ENCODE measurements at places on chromosomes 11 and 22.

GRCh38 chr11:95360377-95361075 is 129.5 kb upstream of the SESN3 start:
- no peak for DNase-seq

DNA sequence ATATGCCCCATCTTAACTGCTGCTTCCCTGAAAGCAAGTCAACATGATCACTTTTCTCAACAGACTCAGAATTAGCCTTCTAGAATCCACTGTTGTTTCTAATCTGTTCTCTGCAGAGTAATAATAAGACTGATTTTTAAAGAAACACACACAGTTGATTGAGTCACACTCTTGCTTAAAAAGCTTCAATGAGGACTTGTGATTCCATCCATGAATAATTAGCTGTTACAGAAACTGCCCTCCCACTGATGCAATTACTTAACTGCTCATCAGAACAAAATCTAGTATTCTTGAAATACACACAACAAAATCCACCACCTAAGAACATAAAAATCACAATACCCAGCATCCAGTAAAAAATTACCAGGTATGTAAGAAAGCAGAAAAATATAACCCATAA is 100.5 kb upstream of the TIMP3 start:
- DNase-seq: no peak

DNA sequence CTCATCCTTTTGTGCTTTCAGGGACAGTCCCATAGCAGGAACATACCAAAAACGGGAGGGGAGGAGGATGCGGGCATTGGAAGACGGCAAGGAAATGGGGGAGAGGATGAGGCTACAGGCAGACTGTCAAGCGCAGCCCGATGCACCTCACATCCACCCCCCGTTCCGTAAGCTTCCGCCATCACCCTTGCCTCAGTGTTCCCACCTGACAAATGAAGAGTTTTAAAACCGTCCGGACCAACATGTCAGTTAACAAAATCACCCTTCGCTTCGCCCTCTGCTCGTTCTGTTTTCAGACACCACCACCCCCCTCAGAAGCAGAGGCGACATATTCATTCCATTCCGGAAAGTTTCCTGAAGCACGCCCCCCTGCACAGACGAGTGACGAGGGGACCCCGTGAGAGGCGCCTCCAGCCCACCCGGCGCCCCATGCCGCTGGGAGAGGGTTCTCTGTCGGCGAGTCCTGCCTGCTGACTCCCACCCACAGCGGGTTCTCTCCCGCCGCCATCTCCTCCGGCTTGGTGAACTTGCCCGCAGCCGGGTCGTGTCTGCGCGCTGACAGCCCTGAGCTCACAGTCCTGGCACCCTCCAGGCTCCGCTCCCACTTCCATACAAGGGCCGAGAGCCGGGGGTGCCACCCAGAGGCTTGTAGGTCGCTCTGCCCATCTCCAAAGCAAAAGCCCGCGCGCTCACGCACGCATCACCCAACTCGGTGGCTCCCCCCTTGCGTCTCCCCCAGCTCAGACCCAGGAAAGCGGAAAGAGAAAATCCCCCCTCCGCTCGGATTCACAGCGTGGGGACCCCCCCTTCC is 1.5 kb downstream of the IGSF9B start:
- peak; percentile 22 for DNase-seq

DNA sequence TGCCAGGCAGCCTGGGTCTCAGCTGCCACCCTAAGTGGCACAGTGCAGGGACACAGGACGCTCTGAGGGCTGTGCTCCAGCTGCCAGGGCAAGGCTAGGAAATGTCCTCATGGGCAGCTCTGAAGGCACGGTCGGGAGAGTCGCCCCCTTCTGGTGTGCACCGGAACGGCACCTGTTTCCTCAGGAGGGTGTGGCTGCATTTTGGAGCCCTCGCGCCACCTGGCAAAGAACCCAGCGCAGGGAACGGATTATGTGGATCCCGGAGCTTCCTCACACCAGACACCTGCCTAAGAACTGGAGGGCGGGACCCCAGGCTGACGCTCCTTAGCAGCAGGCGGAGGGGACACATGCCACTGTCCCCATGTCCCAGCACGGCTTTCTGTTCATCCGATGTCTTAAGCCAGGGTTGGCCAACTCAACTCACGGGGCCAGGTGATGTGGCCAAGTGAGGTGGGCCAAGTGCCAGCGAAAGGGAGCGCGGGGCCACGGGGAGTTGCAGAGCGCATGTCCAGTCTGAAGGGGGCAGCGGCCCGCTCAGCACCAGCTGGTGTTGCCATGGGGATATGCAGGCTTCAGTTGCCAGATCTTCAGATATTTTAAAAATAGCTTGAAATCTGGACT is 5.1 kb upstream of the SLC22A8 start:
- peak; percentile 10 for DNase-seq

DNA sequence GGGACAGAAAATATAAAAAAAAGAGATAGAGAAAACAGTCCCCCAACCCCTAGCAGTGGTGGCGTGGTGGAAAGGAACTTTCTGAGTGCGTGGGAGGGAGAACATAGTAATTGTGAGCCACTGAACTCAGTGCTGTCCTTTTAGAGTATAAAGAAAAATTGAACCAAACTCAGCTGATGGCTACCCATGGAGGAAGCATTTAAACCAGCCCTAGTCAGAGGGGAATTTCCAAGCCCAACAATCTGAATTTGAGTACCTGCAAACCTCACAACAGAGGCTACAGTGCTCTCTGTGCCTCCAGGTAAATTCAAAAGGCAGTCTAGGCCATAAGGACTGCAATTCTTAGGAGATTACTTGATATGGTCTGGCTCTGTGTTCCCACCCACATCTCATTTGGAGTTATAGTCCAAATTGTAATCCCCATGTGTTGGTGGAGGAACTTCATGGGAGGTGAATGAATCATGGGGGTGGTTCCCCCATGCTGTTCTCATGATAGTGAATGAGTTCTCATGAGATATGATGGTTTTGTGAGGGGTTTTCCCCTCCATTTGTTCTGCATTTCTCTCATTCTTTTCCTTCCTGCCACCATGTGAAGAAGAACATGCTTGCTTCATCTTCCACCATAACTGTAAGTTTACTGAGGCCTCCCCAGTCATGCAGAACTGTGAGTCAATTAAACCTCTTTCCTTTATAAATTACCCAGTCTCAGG is 687.8 kb downstream of the FAM181B start:
- DNase-seq: no peak

DNA sequence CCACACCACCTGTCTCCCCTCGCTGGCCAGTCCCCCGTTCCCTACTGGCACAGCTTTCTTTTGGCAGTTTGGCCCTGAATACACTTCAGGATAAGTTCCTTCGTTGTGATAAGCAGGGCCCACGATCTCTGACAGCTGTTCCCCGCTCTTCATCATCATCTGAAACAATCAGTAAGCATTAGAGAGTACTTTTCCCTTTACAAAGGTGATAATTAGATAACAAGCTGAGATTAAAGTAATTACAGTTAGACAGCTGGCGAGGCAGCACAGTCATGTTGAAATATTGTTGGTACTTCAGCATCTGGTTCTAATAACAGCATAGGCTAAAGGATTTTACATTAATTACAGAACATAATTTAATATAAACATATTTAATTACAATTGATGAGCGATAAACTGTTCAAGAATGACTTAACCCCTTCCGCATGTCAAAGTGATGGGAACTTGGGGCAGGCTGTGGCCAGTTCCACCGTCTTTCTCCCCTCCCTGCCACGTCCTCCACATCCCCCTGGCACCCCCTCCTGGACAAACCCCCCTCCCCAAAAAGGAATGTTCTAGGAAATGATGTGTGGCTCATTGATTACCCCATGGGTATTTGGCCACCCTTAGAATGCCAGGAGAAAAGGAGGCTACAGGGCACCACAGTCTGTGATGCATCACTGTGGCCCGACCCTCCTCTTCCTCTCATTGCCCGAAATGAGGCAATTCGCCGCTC is 134.9 kb downstream of the RCN1 start:
- no peak for DNase-seq

- DNase-seq: no peak
Measured at GRCh38 chr11:130218501-130219070, 59.0 kb downstream of the ST14 start.

GRCh38 chr11:92387859-92388258 is 163.2 kb downstream of the FAT3 start:
- DNase-seq: no peak

DNA sequence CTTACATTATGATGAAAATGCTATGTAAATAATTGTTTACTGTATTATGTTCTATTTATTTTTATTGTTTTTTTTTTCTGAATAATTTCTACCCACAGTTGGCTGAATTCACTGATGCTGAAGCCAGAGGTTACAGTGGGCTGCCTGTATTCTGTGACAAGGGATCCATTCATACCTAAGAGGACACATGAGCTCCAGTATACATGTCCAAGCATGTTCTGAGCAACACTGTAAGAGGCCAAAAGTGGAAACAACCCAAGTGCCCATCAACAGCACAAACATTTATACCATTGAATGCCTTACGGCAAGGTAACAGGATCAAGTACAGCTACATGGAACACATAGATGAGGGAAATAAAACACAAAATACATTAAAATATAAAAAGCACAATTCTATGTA is 1.4 kb upstream of the SRSF8 start:
- DNase-seq: no peak

DNA sequence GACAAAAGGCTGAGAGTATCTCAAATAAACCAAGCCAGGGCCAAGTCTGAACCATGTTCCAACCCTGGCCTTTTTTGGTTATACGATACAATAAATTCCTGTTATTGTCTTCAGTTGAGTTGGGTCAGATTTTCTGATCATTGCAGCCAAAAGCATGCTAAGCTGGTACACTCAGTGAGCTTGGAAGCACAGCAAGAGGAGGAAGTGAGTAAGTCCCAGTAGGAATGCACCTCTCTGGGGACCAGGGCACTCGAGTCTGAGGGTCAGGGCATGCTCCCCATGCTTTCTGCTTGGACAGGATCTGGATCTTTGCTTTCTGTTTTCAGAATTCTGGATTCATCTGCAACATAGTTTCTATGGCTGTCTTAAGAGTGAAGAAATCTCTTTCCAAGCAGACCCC is 73.1 kb downstream of the TMPRSS5 start:
- no peak for DNase-seq

DNA sequence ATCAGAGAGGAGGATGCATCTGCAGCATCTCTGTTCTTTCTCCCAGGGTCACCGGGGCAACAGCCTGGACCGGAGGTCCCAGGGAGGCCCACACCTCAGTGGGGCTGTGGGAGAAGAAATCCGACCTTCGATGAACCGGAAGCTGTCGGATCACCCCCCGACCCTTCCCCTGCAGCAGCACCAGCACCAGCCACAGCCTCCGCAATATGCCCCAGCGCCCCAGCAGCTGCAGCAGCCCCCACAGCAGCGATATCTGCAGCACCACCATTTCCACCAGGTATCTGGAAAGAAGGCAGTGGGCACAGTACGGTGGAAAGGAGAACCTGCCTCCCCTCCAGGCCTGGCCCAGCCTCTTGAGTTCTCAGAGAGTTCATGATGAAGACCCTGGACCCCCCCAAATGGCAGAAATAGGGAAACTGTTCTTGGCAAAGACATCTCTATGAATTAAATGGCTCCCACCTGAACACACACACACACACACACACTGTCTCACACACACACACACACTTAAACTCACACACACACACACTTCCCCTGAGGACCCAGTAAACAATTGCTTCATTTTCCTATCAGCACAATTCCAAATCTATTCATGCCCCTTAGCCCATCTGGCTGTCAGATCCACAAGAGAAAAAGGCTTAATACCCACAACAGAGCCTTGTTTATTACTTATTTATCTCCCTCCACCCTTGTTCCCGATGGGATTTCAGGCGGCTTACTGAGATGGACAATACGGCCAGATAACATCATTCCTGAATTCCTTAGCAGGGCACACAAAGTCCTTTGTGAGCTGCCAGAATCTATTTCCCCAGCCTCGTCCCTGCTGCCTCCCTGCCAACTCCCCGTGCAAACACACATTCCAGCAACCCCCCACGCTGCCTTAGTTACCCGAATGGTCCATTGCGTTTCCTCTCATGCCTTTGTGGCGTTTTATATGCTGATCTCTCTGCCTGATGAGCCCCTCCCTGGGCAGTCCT is 8.1 kb downstream of the TMA7B start:
- no peak for DNase-seq

DNA sequence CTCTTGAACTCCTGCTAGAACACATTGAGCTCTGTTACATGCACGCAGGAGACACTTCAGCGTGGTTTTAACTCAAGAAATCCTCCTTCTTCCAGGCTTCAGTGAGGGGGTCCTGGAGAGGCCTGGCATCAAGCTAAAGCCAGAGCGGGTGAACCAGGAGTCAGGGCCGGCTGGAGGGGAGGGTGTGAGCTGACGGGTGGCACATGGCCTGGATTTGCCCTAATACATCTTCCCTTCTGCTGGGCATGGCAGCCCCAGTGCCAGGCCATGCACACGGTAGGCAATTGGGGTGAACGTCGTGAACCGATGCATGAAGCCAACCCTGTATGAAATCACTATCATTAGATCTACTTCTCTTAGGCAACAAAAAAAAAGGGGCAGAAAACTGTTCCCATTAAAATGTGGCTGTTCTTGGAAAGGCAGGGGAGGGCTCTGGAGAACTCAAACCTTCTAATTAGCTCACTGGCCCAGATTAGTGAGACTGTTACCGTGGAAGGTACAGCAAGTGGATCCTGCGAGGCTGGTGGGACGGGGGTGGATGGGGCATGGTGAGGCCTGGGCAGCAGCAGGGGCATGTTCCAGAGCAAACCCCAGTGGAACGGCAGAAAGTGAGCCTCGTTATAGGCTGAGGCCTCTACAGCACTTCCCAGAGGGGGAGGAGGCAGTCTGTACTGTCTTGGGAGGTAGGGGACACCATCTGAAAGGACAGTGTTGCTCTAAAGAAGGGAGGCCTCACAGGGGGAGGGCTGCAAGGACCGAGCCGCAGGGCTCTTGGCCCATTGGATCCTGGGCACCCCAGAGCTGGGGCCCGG is 10.6 kb downstream of the IFT27 start:
- DNase-seq: no peak

GRCh38 chr11:92447586-92447985 is 223.0 kb downstream of the FAT3 start:
- DNase-seq: no peak

DNA sequence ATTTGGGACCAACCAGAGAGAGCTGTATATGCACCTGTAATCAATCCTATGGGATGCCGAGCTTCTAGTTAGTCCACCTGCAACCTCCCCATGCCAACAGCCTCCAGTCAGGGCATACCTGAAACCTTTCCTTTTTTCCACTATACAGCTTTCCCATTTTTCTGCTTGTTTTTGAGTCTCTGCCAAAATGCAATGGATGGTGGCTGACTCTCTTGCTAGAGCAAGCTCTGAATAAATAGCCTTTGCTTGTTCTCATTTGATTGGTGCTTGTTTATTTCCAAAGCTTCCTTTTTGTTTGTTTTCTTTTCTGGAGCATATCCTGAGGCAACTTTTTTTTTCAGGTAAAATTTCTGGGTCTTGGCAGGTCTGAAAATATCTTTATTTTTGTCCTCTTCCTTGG is 58.0 kb upstream of the PLET1 start:
- DNase-seq: no peak

- DNase-seq: no peak
Measured at GRCh38 chr22:37421468-37421877, 5.8 kb downstream of the ELFN2 start.

DNA sequence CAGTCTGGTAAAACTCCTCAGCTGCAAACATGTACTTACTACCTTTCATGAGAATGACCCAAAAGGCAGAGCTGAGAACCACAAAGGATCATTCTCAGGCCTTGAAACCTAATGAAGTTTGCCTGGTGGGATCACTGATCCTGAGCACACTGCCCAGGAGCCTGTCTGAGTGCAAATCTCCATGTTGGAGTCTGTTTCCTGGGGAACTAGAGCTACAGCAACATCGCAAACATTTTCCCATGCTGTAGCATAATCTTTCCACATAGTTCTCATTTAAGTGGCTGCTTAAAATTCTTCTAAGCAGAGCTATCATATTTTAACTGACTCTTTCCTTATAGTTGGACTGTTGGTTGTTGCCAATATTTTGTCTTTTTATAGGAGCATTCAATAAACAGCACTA is 58.5 kb downstream of the GUCY1A2 start:
- no peak for DNase-seq
